ENCODE measurements at places on chromosomes 12 and 14.

DNA sequence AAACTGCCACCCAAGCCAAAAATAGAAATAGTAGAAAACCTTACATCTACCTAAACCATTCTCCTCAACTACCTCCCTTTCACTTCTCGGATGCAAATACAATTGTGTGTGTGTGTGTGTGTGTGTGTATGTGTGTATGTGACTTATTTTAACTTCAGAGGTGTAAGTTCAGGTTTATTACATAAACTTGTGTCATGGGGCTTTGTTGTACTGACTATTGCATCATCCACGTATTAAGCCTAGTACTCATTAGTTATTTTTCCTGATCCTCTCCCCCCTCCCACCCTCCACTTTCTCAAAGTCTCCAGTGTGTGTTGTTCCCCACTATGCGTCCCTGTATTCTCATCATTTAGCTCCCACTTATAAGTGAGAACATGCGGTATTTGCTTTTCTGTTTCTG is 592.5 kb upstream of the ATP2B1 start:
- no peak for DNase-seq

DNA sequence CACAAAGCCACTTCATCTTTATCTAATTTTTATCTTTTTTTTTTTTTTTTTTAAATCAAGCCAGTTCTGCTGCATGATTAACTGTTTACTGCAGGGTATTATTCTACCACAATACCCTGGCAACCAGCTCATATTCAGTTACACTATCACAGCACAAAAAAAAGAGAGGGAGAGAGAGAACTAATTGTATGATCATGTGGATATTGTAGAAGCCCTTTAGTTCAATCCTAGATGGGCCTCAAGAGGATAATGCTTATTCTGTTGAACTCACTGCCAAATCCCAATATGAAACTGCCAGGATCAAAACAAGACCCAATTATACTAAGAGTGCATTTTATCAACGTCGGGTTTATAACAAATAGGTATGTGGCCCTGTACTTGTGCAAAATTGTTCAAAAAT is 51.5 kb downstream of the MED13L start:
- no peak for DNase-seq

DNA sequence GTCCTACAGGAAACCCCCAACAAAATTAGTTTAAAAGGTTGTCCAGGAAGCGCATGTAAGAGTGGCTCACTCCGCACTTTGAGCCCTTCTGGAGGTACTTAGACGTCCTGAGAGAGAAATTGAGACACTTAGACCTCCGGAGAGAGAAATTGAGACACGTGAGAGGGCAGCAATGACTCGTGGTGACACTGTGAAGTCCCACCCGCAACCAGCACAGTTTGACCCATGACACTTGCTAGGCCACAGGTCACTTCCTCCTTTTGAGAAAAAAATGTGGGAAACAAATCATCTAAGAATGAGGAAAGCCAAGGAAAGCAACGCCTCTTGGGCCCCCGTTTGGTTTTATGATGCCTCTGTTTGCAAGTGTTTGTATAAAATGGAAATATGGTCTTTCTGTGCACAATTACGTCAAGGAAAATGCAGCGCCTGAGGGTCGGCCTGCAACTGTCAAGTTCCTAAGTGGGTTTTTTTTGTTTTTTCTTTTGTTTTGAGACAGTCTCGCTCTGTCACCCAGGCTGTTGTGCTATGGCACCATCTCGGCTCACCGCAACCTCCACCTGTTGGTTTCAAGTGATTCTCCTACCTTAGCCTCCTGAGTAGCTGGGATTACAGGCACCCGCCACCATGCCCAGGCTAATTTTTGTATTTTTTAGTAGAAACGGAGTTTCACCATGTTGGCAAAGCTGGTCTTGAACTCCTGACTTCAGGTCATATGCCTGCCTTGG is 13.6 kb upstream of the CDCA4 start:
- DNase-seq, result no peak

DNA sequence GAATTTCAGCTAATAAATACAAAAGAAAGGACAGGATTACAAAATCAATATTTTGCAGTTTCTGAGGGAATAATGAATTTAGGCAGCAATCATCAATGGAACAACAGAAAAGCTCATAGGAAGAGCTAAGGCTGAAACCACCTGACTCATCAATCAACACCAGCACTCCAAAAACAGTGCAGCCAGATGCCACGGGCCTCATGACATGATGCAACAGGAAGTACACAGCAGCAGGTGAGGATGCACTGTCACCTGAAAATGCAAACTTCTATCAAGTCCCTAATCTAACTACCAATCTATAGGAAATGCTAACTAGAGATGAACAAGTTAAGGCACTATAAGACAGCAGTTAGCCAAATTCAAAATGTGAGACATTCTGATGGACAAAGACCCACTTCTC is 21.7 kb downstream of the GNS start:
- DNase-seq, result no peak

- DNase-seq, result no peak
Measured at GRCh38 chr14:75259510-75259855, 19.1 kb upstream of the FOS start.

GRCh38 chr14:103070971-103071542 is 13.0 kb upstream of the LBHD2 start:
- no peak for DNase-seq

DNA sequence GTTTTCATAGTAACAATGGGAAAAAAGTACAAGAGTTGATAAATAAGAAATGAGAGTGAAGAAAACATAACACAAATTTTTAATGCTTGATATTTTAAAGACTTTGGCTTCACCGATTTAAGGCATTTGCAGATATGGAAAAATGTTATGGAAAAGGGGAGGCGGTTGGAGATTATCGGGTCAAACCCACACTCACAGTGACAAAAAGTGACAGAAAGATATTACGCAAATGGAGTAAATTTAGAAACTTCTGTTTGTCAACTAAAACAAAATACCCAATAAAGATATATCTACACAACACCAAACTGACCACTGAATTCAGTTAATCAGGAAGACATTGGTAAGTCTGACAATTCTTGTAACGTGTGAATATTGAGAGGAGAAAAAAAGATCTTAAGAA is 2.5 kb downstream of the PPP1R12A start:
- no peak for DNase-seq

DNA sequence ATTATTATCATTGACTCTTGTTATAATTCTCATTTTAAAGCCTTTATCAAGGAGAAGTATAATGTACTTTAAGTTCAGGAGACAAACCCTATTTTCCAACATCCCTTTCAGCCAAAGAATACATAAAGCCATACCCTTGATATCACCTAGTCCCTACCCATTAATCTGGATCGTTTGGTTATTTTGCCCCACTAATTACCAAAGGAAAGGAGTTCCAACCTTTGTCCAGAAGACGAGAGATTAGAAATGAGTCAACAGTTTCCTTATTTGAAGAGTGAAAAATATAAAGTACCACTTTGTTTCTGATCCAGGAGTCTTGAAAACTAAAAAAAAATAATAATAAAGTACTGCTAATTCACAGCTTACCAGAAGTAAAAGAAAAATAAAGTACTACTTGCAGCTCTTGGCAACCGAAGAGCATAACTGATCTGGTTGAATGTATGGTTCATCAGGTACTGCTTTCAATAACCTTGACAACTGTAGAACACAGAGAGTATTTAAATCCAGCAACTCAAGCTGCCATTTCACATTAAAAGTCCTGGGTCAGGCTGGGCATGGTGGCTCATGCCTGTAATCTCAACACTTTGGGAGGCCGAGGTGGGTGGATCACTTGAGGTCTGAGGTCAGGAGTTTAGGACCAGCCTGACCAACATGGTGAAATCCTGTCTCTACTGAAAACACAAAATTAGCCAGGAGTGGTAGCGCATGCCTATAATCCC is 33.7 kb downstream of the LIMA1 start:
- DNase-seq, result no peak

DNA sequence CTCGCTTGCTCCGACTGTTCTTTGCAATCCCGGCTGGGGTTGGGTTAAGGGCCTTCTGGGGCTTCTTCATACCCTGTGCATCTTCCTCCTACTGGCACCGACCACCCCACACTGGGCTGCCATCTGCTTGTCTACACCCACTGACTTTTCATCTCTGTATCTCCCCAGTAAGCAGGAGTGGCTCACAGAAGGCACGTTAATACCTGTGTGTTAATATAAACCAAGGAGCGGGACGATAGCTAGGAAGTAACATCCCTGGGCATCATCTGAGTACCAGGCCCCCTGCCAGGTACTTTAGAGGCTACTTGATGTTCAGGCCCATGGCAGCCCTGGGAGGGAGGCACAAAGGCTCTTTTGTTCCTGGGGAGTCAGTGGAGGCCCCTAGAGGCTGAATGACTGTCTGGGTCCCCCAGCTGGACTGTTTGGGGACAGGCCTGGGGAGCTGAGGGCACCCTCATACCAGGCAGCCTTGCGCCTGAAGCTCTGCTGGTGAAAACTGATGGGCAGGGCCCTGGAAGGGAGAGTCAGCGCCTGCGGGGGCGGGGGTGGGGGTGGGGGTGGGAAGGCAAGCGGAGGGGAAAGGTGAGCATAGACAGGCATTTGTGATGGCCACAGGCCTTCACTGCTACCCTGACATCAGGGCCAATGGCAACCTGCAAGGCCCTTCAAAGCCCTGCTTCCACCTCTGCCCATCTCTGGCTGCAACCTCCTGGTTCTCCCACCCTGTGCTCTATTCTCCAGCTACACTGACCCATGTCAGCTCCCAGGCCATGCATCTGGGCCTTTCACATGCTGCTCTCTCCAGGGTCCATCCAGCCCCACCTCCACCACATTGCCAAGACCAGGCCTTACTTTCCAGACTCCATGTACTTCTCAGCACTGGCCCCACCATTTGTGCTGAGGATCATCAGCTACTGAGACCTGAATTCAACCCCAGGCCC is 34.2 kb upstream of the DEGS2 start:
- DNase-seq, result no peak

- DNase-seq, result no peak
Measured at GRCh38 chr12:20868277-20868676, 57.8 kb downstream of the SLCO1B3 start.

- no peak for DNase-seq
Measured at GRCh38 chr14:72024043-72024407, 91.8 kb downstream of the RGS6 start.

GRCh38 chr14:102593061-102593824 is 794 bp downstream of the RCOR1 start:
- DNase-seq, result no peak

GRCh38 chr12:65529771-65530435 is 251.4 kb downstream of the MSRB3 start:
- DNase-seq, result no peak

DNA sequence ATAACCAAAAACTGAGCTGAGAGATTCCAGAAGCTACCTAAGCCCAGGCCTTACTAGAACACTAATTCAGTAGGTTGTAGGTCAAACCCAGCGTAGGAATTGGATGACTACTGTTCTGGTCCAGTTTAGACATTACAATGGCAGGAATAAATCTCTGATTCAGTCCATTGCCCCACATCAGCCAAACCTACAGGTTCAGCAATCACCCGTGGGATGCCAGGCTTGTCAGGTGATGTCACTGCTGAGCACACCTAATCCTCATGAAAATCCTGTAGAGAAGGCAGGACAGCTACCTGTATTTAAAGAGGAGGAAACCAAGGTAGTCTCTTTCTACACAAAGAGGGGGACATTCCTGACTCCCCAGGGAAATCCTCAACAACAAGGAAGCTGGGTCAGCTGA is 63.7 kb downstream of the RFX4 start:
- no peak for DNase-seq

- no peak for DNase-seq
Measured at GRCh38 chr12:49880756-49881414, 22.8 kb downstream of the FAIM2 start.

DNA sequence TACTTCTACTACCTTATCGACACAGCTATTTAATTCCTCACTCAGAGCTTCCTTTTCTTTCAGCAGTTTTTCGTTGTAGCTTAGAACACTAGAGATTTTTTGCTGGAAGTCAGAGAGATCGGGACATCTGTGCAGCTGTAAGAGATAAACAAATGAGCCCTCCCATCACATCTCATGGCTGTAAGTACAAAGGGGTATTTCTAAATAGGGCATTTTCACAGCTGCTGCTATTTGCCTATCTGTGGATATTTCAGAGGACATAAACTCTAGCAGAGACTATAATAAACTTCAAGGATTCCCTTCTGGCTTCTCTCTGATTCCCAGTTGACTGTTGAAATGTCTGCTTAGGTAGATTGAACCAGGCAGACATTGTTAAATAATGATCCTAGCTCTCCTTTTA is 76.1 kb upstream of the SAV1 start:
- DNase-seq, result no peak

GRCh38 chr12:52526511-52526951 is 6.3 kb upstream of the KRT5 start:
- DNase-seq, result no peak

- no peak for DNase-seq
Measured at GRCh38 chr12:42728770-42729534, 139.4 kb upstream of the PRICKLE1 start.

GRCh38 chr14:99077076-99077843 is 194.7 kb downstream of the BCL11B start:
- DNase-seq, result no peak

- no peak for DNase-seq
Measured at GRCh38 chr12:89451841-89452251, 72.8 kb downstream of the GALNT4 start.

GRCh38 chr12:6824901-6825381 is 3.3 kb upstream of the P3H3 start:
- no peak for DNase-seq

- DNase-seq, result no peak
Measured at GRCh38 chr12:121232977-121233627, 23.2 kb downstream of the P2RX4 start.

- DNase-seq, result no peak
Measured at GRCh38 chr12:57227315-57228115, 2.0 kb upstream of the SHMT2 start.

GRCh38 chr14:69059658-69060623 is 80.8 kb upstream of the ACTN1 start:
- no peak for DNase-seq

DNA sequence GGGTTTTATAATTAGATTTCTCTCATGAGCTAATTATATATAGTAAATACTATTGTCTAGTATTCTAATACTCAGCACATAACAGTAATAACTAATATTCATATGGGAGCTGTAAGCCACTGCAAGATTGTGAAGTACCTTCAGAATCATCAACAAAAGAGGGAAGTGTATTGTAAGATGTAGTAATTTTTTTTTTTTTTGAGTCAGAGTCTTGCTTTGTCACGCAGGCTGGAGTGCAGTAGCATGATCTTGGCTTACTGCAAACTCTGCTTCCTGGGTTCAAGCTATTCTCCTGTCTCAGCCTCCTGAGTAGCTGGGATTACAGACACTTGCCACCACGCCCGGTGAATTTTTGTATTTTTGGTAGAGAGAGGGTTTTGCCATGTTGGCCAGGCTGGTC is 3.1 kb downstream of the GPR33 start:
- DNase-seq, result no peak

GRCh38 chr14:59004012-59004411 is 184.5 kb upstream of the DAAM1 start:
- no peak for DNase-seq

DNA sequence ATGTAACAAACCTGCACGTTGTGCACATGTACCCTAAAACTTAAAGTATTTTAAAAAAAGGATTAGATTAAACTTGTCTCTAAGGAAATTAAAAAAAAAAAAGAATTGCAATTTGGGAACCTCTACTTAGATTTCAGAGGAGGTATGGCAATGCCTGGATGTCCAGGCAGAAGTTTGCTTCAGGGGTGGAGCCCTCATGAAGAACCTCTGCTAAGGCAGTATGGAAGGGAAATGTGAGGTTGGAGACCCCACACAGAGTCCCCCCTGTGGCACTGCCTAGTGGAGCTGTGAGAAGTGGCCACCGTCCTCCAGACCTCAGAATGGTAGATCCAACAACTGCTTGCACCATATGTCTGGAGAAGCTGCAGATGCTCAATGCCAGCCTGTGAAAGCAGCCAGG is 279.6 kb upstream of the CCDC196 start:
- DNase-seq, result no peak
